ENCODE measurements at places on chromosomes 1 and 21.

- no peak for DNase-seq
Measured at GRCh38 chr1:232845406-232845955, 40.3 kb downstream of the MAP10 start.

- DNase-seq = no peak
Measured at GRCh38 chr1:41633764-41634163, 149.3 kb upstream of the EDN2 start.

GRCh38 chr1:233122779-233123178, 172.4 kb downstream of the NTPCR start:
- DNase-seq = no peak

- no peak for DNase-seq
Measured at GRCh38 chr1:223010582-223011504, 132.2 kb downstream of the TLR5 start.

- no peak for DNase-seq
Measured at GRCh38 chr1:9068981-9069325, 482 bp downstream of the SLC2A5 start.

- DNase-seq = no peak
Measured at GRCh38 chr1:117015724-117016123, 14.2 kb downstream of the CD101 start.

DNA sequence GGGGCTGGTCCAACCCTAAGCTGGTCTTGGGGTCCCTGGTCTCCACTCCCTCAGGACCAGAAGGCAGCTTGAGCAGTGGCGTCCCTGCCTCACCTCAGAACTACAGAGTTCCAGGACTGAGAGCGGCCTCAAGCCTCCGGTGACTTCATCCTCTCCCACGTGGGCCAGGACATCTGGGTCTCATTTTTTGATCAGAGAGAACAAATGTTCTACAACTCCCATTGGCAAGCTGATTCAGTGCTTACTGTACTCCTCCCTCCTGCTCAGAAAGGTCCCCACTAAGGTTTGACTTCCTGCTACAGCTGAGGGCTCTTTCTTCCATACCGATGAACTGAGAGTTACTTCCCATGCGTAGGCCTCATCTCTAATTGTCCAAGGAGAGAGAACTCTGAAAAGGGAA, 78.5 kb downstream of the PLXNA2 start:
- DNase-seq = no peak

DNA sequence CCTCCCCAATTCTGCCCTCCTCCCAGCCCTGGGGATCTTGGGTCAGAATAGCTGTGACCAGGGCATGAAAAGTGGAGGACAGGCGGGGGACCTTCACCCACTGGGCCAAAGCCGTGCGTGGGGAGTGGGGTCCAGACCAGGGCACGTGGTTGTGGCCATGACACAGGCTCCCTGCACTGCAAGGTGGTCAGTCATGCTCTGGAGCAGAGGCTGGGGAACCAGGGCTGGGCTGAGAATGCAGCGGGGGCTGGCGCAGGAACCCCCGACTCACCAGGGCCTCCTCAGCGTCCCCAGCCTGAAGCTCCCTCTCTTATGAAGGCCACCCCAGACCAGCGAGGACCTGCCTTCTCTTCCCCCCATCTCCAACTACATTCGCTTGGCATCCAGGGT, 2.7 kb downstream of the DVL1 start:
- DNase-seq = no peak

GRCh38 chr21:17688912-17689874, 76.5 kb upstream of the BTG3 start:
- no peak for DNase-seq

GRCh38 chr21:34726627-34727337, 58.0 kb downstream of the CLIC6 start:
- no peak for DNase-seq

DNA sequence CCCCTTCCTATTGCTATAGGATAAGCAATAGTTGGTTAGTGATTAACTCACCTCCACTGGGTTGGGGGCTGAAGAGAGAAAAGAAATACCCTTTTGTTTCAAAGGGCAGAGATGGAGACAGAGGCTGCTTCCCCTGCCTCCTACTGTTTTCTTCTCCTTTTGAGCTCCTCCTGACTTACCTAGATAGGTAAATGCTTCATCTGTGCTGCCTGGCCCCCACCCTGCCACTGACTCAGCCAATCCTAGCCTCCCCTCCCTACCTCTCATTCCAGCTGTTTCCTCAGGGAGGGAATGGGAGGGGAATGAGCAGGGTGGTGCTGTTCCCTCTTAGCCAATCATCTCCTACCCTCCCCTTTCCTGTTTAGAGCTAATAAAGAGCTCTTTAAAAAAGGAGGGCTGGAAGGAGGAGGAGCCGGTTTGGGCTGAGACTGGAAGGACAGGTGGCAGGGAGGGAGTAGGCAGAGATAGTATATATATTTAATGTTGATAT, at the start of gene C1orf116:
TSS of gene C1orf116 (minus strand) at position 229 of the 490 bp plus-strand sequence. CDS start 5,158 bp downstream, outside the sequence.
- no peak for DNase-seq

DNA sequence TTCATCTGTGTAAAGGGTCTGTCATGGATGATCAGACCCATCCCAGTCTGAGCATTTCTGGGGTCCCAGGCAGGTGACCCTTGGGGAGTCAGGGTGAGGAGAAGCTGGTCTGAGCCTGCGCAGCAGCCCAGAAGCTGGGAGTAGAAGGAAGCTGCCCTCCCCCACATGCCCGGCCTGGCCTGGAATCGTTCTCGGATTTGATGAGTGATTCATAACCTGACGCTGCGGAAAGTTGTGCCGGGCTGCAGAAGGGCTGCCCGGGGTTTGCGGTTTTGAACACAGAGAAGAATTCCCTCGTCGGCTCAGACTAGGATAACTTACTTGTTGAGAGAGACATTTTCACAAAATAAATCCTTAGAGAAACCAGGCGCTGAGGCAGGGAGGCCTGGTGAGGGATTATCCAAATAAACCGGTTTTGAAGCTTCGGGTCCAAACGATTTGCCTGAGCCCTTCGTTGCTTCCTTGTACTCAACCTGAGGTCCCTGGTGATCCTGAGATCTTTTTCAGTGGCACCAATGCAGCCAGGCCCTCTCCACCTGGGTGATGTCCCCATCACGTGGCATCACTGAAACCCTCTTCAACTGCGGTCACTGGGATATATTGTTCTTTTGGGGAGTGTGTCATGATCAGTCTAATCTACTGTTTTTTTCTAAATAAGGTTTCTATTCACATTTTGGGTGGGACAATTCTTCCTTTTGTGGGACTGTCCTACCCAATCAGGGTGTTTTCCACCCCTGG, 29.2 kb downstream of the EPHB2 start:
- DNase-seq = no peak

- no peak for DNase-seq
Measured at GRCh38 chr1:222583079-222583478, 6.7 kb downstream of the TAF1A start.

DNA sequence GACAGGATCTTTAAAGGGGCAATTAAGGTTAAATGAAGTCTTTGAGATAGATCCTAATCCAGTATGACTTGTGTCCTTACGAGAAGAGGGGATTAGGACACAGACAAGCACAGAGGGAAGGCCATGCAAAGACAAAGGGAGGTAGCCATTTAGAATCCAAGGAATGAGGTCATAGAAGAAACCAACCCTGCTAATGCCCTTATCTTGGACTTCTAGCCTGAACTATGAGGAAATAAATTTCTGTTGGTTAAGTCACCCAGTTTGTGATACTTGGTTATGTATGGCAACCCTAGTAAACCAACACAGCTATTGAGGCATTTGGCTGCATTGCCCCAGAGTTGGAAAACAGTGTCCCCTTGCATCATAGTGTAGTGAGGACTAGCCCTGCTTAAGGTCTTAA, 121.3 kb downstream of the MAST2 start:
- DNase-seq = no peak

DNA sequence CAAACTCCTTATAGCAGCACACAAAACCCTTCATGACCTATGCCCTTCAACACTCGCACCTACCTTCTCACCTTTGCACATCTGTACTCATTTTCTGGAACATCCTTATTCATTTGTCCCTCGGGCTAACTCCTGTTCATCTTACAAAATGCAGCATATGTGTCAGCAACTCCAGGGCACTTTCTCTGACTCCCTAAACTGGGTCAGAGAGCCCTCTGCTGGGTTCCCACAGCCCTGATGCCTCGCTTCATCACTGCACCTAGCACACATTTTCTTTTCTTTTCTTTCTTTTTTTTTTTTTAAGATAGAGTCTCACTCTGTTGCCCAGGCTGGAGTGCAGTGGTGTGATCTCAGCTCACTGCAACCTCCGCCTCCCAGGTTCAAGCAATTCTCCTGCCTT, 54.0 kb downstream of the RAB3B start:
- no peak for DNase-seq

- DNase-seq = no peak
Measured at GRCh38 chr1:5479876-5480646, 512.2 kb downstream of the NPHP4 start.

GRCh38 chr1:233998891-233999290, 94.4 kb downstream of the SLC35F3 start:
- no peak for DNase-seq

GRCh38 chr21:44517175-44517899, 22.7 kb downstream of the KRTAP10-1 start:
- DNase-seq = no peak

GRCh38 chr1:2443277-2444137, 31.1 kb upstream of the PEX10 start:
- DNase-seq = peak; percentile 76

DNA sequence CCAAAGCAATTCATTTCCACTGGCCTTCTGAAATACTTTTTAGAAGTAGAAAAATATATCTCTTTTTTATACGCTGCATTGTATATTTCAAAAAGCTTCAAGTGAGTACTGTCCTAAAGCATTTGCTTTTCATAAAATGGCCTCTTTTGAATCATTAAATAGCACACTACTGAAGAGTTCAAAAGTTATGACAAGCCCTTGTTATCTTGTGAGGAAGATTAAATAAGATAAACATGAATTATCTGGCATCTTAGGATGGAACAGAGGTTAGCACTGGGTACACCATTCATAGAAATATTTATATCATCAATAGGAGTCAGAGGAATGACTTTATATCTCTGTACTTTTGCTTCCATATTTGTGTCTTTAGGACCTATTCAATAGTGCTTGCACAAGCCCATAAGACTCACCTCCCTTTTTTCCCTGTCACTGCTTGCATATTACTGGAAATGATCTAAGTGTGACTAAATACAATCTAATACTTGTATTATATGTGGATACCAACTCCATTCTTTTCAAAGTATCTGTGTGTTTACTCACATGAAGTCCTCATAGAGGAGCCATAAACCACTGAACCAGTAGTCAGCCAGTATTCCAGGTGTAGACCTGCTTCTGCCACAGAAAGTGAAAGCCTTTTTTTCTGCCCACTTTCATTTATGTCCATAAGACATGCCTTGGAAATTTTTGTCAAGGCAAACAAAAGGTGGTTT, 274.2 kb upstream of the C1orf105 start:
- no peak for DNase-seq

GRCh38 chr1:35033346-35033745, 1.6 kb upstream of the ZMYM6 start:
- no peak for DNase-seq

DNA sequence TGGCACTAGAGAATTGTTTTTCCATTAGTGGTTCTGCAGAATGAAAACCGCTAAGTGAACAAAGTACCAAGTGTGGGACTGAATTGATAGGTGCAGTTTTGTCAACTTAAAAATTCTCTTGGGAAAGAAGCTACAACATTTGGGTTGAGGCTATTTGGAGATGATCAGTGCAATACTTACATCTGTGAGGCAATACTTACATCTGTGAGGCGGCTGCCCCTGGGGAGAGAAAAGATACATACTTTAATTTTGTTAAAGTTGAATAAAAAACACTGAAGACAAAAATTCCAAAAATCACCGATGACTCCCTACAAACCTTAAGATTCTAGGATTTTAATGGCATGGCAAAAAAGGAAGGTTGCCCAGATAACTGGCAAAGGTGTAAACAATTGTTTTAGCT, 1.7 kb downstream of the CFAP410 start:
- no peak for DNase-seq

DNA sequence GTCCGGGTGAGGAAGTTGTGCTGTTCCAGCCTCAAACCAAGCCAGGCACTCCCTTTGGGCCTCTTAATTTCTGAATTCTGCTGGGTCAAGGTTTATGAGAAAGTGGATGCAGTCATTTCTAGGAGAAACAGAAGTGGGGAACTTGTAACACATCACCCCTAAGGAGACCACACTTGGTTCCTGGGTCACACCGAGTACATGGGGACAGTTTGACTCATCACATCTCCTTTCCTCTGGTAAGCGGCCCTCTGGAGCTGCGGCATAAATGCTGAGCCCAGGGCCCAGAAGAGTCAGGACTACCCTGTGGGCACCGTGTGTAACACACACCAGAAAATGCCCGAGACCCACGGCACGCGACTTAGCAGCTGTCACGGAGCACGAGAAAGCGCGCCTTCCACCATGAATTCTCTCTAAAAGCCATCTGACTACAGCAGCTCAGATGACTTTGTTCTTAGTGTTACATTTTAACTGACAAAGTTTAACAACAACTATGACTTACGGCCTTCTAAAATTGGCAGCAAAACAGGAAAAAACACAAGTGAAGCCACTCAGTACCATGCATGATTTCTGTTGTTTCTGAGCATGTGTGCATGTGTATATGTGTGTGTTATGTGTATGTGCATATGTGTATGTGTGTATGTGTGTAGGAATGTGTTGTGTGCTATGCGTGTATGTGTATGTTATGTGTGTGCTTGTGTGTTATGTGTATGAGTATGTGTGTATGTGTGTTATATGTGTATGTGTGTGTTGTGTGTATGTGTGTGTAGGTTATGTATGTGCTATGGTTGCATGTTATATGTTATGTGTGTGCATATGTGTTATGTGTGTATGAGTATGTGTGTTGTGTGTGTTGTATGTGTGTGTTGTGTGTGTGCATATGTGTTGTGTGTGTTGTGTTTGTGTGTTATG, 50.8 kb downstream of the TOMM20 start:
- no peak for DNase-seq

Data from anterior cingulate cortex (tissue), 58 donors.